ENCODE measurements at places on chromosomes 5 and 9. TPM values are rescaled to one million over a fixed set of nuclear protein-coding genes. Genes with fewer than 3 reads are reported as not detected.

SHISAL2B gene
- not detected for total RNA-seq

OLFML2A gene
- total RNA-seq, result not detected

DNA sequence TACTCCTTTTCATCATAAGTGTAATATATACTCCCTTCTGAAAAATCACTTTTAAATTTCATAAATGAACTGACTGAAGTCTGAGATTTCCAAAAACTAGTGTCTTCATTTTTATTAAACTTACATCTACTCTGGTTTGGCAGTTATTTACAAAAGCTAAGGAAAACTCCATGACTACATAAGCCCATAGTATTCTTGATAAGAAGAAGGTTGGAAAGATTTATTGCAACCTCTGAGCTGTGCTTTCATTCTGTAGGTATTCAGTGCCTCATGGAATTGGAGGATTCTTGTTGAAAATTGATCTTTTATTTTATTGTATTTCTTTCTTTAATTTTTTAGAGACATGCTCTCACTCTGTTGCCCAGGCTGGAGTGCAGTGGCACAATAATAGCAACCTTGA is 41.7 kb downstream of the GNAQ start:
- DNase-seq, result no peak

- no peak for DNase-seq
Measured at GRCh38 chr5:58066076-58066475, 393.8 kb downstream of the PLK2 start.

DNA sequence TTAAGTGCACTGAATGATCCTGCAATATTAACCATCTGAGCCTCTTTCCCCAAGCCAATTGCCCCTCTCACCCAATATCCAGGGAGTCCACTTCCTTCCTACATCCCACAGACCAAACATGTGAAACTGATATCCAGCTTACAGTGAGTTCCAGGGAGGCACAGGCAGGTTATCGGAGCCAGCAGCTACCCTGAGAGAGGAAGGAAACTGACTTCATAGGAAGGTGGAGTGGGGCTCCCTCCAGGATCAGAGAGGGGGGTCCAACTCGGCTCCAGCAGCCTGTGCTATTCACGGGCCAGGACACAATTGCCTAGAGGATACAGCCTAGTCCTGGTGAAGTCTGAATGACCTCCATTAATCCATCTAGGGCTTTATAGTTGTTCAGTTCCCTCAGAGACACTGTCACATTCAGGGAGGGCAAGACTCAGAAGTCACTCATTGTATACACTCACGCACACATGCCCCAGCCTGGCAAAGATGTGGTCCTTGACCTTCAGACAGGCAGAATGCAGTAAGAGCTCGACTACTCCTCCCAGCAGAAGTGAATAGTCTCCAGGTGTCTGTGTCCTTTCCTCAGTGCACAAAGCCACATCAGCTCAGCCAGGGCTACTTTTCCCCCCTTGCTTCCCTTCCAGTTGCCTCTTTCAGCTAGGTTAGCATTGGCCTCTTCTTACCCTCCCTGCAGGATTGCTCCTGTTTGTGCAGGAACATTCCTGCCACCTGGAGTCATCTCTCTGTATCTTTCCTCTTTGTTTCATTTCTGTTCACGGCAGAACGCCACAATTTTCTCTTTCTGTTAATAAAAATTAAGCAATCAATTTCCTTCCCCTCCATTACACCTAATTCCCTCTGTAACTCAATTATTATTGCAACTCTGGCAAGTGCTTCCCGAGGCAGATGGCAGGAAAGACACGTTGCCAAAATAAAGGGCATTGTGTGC is 501.7 kb downstream of the ARHGEF28 start:
- no peak for DNase-seq

DNA sequence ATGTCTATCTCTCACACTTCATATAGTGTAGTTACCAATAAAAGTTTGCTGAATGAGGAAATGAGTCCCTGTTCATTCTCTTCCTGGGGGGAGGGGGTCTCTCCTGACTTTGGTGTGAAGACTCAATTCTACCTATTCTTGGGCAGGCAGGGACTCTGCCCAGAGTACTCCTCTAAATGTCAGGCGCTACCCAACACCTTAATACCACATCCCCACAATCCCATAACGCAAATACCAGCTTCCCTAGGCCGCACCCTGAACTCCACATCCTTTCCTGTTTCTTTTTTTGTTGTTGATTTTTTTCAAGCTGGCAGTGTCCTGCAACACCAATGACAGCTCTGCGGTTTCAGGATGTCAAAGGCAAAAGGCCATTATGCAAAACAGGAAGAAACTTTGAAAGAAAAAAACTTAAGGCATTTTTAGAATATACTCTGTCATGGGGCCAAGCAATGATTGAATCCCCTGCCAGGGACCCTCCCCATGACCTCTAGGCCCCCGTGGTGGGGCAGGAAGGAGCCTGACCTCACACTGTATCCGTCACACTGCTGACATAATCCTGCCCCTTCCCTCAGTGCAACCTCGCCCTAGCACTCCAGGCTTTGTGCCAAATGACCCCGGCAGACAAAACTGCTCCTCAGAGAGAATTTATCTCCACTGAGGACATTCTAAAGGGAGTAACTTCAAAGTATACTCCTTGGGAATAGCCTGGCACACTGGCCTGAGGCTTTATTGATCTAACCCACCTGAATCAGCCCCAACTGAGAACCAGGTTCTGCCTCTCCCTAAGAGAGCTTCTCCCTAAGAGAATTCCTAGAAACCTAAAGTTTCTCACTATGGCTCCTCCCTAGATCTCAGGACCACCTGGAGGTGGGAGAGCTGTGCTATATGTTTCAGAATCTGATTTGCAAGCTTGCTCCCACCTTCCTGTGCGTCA is 8.0 kb downstream of the B4GALT1 start:
- DNase-seq, result peak; percentile 40

GNA14 gene
- not detected for total RNA-seq

GRCh38 chr9:3241290-3241689 is 284.5 kb downstream of the RFX3 start:
- DNase-seq, result no peak

DNA sequence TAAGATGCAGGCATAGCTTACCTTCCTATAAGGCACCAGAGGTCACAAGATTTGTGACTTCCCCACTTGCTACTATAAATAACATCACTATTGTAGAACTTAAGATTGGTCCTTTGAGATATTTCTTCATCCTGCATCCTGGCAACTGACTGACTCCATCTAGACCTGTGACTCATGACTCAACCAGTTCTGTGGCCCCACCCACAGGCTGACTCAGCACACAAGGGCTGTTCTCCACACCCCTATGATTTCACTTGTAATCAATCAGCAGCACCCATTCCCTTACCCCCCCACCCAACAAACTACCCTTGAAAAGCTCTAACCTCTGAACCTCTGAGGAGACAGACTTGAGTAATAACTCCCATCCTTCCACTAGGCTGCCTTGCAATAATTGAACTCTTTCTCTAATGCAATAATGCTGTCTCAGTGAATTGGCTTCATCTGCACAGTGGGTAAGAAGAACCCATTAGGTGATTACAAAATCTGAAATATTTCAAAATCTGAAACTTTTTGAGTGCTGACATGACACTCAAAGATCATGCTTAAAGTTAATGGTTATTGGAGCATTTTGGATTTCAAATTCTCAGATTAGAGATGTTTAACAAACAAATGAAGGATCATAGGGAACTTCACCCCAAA is 296.7 kb downstream of the ARL15 start:
- peak; percentile 11 for DNase-seq

GRCh38 chr5:111769541-111769940 is 12.5 kb upstream of the NREP start:
- no peak for DNase-seq

GRCh38 chr9:99736291-99736690 is 85.4 kb upstream of the NR4A3 start:
- DNase-seq, result no peak

GRCh38 chr9:95580812-95581761 is 64.3 kb upstream of the PTCH1 start:
- no peak for DNase-seq

- no peak for DNase-seq
Measured at GRCh38 chr9:11352612-11353011, 739.8 kb upstream of the PTPRD start.

THBS4 gene
- 0.76 TPM for total RNA-seq

GRCh38 chr5:77133061-77133758 is 46.1 kb upstream of the ZBED3 start:
- no peak for DNase-seq

ARHGEF28 gene
- total RNA-seq, result not detected

PCDHGA11 gene
- 0.06 TPM for total RNA-seq

DNA sequence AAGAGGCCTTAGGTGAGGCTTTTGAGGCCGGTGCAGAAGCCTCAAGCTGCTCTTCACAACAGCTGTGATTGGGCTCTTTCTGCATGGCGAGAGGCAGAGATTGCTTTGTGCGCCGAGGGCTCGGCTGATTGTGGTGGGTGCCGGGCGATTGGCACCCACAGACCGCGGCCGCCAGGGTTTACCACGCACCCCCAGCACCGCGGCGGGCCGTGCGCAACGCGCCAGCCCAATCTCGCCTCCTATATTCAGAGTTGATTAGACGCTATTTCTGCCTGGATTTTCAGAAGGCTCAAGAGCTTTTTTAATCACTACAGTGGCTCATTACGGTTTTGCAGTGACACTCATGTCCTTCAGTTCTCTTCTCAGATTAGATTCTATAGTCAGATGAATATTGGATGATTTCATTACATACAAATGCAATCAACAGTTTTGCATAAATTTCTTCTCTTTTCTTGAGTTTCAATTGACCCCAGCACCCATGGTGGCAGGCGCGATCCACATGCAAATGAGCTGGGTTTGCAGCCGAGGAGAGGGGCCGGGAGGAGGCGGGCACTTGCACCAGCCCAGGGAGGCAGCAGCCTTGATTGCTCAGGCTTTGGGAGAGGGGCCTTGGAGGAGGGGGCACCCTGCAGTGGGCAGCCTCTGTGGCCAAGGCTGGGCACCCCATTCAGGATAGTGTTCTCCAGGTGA is 33.8 kb upstream of the PTGS1 start:
- DNase-seq, result no peak

DNA sequence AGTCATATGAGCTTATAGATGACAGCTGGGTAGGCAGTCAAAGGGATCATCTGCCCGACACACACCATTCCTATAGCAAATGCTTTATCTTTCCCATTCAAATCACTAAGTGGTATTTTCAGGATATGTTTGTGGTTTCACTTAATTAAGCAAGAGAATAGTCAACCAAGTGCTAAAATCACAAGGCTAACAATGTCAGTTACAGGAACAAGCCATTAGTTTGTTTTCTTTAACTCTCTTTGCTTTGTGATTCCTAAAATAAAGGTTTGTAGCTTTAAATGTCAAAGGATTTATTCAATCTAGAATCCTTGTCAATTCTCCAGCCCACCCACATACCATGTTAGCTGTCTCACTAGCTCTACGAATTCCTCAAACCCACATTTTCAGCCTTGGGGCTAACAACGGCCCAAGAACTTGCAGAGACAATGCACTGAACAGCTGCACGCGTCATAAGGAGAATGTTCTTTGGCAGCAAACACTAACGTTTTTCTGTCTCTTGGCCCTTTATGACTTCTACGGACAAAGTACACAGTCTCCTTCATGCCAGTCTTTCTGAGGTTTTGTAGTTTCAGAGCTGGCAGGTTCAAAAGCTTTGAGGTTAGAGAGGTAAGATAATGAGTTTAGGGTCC is 56.6 kb downstream of the ELAVL2 start:
- no peak for DNase-seq

DNA sequence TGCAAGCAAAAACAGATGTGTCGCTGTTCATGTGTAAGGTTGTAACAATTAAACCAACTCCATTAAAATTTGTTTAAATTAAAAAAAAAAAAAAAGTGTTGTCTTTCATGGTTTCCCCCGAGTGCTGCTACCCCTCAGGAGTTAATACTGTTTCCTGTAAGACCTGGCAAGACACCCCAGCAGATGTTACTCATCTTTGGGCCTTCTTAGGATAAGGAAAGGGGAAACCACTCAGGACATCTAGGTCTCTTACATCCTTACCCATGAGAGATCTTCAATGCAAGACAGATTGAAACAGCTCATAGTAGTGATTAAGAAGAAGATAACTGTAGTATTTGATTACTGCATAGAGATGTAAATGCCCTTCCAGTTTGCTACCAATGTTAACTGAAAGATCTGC is 33.5 kb upstream of the F2R start:
- no peak for DNase-seq

INSL4 gene
- not detected for total RNA-seq

DNA sequence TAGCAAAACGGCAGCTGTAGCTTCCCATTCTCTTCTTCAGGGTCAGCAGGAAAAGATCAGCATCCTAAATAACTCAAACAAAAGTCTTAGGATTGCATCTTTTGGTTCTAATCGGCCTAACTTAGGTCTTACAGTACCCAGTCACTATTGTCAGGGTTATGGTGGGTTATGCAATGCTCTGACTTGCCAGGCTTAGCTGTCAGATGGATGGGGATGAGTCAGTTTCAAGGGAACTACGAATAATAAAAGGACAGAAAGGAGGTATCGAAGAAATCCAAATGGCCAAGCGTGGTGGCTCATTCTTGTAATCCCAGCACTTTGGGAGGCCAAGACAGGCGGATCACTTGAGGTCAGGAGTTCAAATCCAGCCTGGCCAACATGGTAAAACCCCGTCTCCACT is 46.5 kb downstream of the PPP1R2B start:
- no peak for DNase-seq

MVB12B gene
- total RNA-seq, result 7.9 TPM

DNA sequence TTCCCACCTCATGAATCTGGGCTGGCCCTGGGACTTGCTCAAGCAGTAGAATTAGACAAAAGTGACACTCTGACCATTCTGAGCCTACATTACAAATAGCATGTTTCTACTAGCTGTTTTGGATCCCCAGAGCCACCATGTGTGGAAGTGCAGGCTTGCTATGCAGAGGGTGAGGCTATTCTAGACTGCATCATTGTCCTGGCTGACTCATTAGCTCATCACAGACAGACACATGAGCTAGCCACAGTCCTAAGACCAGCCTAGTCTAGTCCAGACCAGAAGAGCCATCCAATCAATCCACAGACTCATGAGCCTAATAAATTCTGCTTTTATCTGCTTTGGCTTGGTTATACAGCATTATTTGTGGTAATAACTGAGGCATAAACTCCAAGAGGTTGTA is 351.9 kb downstream of the PRELID2 start:
- no peak for DNase-seq

- peak; percentile 69 for DNase-seq
Measured at GRCh38 chr9:131310833-131311554, 21.5 kb downstream of the PLPP7 start.

PCDHB7 gene
- not detected for total RNA-seq
